ENCODE measurements at places on chromosomes 6 and 20.

DNA sequence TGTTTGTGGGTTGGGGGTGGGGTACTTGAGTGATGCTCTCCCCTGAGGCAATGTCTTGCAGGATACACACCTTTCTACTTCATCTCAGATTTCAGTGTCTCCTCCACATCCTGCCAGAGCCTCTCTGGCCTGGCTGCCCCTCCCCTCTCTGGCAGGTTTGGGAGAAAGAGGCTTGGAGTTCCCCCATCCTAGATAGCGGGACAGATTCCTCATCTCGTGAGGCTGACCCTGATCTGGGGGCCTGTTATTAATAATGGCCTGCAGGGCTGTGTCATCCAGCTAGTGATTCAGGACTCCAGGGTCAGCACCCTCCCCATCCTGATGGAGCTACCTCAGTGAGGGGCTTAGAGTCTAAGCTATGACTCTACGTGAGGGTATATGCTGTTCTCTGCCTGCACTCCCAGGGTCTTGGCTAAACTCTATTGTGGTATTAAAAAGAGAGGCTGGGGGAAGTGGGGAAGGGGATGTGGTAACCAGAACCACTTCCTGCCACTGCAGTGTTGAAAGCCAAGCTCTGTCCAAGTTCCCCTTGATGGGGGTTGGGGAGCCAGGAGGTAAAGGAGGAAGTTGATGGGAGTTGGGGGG, 3.7 kb upstream of the MMP9 start:
- DNase-seq: no peak

DNA sequence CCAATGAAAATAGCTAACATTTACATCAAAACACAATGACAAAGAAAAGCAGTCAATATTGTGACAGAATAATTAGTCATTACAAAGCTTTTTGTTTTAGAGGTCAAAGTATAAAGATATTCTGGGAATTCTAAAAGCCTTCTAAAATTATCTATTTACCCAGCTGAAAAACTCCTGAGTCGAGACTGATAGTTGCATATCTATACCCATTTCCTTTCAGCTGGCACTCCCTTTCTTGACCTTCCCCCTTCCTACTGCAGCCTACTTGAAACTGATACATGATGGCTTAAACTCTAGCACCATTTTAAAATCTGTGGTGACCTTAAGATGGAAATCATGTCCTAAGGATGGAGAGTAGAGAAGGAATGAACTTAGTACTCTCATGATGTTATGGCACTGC, 38.6 kb downstream of the LMBRD1 start:
- no peak for DNase-seq

- no peak for DNase-seq
Observed at GRCh38 chr6:168034537-168034936, 37.1 kb downstream of the KIF25 start.

GRCh38 chr6:3911614-3912336, 62.6 kb downstream of the FAM50B start:
- peak; percentile 68 for DNase-seq

DNA sequence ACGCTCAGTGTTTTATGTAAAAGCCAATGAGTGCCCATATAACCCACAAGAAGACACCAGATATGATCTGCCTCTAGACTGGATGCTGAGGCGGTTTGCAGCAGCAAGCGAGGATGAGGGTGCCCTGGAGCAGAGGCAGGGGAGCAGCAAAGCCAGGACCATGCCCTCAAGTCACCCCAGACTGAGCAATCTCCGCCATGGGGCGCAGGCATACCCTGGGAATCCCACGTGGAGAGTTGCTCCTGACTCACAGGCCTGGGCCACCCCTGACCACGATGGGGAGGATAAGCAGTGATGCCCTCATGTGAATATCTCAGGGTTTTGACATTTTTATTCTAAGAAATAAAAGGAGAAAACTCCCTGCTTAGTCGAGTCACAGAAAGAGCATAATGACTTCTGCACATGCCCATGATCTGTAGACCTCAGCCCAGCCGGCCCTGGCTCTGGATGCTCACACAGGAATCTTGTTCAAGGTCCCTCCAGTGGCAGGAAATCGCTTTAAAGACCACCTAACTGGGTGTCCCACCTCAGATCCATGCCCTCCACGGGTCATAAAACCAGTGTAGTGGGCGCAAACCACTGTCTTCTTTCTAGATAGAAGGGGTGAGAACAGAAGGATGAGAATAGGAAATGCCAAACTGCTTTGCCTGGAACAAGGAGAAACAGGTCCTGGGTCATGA, 138.3 kb upstream of the SNX9 start:
- DNase-seq: no peak

DNA sequence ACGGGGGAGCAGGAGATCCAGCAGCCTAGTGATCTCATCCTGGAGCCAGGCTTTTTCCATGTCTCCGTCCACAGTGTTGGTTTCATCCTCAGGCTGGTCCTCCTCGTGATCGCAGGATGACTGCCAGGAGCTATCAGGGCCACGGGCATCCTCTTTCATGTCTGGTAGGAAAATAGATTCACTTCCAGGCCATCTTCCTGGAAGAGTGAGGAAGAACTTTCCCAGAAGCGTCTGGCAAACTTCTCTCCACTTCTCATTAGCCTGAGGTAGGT, 15.3 kb upstream of the SLC9A8 start:
- DNase-seq: no peak

GRCh38 chr6:11318835-11319813, 86.7 kb upstream of the NEDD9 start:
- DNase-seq: no peak

DNA sequence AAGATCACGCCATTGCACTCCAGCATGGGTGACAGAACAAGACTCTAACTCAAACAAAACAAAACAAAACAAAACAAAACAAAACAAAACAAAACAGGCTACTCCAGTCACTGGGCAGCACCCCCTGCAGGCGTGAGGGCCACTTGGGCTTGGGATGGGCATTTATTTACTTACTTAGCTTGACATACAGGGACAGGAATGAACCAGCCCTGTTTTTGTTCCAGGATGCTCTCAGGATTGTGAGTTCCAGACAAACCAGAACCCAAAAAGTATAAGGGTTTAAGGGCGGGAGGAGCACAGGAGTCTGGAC, 4.0 kb upstream of the PTPN1 start:
- DNase-seq: no peak

DNA sequence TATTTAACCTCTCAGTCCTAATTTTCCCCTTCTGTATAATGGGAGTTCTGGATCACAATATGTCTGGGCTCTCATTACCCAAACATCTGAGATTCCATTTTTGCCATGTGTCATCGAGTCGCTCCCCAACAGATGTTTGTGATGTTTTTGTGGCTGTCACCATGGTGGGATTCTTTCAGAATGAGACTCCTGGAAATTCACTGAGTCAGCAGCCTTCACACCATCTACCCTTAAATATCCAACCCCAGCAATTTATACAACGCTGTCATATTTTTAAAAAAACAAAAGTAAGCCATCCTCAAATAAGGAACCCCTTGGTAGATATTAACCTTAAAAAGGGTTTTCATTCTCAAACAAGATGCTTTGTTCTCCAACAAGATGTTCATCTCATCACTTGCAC, 20.9 kb downstream of the NRSN1 start:
- no peak for DNase-seq

DNA sequence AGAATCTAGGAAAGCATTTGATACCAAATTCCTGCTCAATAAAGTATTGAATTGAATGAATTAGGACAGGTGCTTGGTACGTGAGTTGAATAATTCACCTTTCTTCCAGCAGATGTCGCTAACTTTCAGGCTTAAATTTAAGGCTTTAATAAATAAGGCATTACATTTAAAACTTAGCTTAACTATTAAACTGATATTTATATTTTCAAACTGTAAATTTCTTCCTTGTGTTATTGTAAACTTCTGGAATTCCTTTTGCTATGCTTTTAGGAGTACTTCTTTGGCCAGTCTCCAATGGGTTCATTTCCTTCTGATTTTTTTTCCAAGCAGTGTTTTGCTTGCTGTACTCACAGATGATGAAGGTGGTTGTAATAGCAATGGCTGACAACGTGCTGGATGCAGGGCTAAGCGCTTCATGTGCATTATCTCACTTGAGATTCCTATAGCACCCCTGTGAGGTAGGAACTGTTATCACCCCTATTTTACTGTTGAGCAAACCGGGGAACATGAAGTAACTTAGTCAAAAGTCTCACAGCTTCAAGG, 71.3 kb upstream of the SLC2A12 start:
- peak; percentile 75 for DNase-seq

GRCh38 chr20:2394411-2395055, 13.8 kb downstream of the TGM6 start:
- DNase-seq: no peak

- DNase-seq: no peak
Observed at GRCh38 chr20:7516621-7517111, 423.6 kb downstream of the HAO1 start.

All from non-pigmented ciliary epithelial cell (primary cell).